ENCODE measurements at places on chromosomes 1 and 21.

DNA sequence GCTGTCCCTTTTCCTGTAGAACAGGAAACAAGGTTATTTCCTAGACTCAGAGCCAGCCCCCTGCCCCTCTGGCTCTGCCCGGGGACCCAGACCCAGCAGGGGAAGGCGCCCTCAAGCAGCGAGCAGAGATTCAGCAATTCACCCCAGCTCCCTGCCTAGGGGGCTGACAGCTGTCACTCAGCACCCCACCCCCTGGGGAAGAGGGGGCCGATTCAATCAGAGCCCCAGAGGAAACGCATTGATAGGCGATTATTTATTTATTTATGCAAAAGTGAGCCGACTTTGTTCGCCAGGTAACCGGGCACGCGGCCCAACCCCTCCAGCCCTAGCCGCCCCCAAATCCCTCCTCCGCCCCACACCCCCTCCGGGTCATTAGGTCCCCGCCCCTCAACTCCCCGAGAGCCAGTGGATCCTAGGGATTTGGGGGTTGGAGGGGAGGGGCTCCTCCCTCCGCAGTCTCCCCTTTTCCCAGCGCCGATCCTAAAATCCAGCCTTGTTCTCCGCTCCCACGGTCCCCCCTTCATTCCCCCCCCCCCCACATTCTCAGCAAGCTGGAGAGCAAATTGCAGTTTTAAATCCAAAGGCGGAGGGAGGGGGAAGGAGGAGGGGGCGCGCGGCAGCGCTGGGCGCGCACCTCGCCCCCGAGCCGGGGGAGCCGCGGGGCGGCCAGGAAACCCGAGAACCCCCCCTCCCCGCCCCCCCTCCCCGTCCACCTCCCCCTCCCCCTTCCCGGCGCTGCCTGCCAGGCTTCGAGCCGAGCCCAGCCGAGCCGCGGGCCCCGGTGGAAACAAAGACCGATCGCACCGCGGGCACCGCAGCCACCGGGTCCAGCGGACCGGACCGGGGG lies 1.3 kb downstream of the AHDC1 start:
- peak; percentile 48 for DNase-seq

- no peak for DNase-seq
Observed at GRCh38 chr21:20388400-20388799, 609.8 kb upstream of the NCAM2 start.

DNA sequence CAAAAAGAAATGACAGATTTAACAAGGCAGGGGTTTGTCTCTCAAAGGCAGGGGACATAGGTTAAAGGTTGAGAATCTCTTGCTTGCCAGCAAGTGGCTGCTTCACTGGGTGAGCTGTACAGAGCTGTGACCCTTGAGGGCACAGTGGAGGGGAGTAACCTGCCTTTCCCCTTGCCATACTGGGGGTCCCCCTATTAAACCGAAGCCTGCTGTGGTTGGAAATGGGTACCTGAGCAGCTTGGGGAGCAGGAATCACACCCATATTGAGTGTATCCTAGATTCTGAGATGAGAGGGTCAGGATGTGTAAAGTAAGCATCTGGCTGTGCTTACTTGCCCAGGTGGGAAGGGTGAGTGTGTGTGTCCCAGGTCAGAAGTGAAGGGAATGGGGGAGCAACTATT lies 31.8 kb downstream of the WNT4 start:
- DNase-seq = no peak

GRCh38 chr1:3139451-3139852 lies 70.4 kb downstream of the PRDM16 start:
- DNase-seq = no peak
